Activated T-helper 17 cell treated with anti-CD3 and anti-CD28 coated beads, Interleukin-2, amount 50 U/mL, for 72 hours (primary cell): ENCODE measurements at places on chromosomes 5 and 9. TPM values are rescaled to one million over a fixed set of nuclear protein-coding genes. Genes with fewer than 3 reads are reported as not detected.

GABRA1 gene
- total RNA-seq = not detected

DNA sequence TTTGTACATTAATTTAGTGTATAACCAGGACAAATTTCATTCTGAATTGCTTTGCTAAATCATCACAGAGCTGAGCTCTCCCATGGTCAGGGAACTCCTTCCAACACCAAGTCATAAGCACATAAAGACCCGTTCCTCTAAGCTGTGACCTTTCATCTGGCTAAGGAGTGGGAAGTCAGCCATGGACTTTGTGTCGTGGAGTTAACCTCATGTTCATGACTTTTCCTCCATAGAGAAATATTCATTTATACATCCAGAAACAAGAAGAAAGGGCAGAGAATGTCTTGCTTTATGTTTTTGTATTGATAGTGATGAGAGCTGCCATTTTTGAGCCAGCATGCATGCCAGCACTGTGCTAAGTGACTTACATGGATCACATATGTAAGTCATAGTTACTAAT is 97.5 kb downstream of the INIP start:
- no peak for ATAC-seq

FOXI1 gene
- not detected for total RNA-seq

HRH2 gene
- total RNA-seq = 4.0 TPM

DNA sequence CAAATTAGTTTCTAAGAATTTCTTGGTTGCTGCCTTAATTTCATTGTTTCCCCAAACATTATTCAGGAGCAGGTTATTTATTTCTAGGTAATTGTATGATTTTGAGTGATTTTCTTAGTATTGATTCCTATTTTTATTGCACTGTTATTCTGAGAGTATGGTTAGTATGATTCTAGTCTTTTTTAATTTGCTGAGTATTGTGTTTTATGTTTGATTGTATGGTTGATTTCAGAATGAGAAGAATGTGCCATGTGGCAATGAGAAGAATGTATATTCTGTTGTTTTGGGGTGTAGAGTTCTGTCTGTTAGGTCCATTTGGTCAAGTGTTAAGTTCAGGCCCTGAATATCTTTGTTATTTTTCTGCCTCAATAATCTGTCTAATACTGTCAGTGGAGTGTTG is 27.1 kb downstream of the LOX start:
- ATAC-seq = no peak

DNA sequence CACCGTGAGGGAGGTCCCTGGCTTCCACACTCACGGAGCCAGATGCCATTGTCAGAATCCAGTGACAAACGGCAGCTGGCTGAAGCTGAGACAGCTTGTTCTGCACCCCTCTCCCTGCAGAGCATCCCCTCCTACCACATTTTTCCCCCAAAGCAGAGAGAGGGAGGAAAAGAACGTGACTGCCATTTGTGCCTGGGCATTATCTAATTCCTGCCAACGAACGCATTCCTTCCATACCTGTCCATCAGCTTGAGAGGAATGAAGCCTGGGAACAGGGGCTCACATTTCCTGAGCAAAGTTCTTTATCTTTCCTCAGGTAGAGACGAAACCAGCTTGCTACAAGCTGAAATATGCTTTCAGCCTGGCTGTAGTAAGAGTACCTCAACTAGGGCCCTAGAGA is 175.4 kb downstream of the SLIT3 start:
- no peak for ATAC-seq
